ENCODE measurements at places on chromosomes 16 and 17.

DNA sequence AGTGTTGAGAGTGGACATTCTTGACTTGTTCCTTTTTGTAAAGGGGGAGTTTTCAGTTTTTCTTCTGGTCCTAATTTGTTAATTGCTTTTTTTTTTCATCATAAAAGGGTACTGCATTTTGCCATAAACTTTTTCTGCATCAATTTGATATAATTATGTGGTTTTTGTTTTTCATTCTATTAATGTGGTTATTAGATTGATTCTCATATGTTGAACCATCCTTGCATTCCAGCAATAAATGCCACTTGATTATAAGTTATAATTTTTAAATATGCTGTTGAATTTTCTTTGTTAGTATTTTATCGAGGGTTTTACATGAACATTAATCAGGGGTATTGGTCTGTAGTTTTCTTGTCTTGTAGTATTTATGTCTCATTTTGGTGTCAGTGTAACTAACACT, 87.2 kb upstream of the SMIM36 start:
- no peak for DNase-seq

DNA sequence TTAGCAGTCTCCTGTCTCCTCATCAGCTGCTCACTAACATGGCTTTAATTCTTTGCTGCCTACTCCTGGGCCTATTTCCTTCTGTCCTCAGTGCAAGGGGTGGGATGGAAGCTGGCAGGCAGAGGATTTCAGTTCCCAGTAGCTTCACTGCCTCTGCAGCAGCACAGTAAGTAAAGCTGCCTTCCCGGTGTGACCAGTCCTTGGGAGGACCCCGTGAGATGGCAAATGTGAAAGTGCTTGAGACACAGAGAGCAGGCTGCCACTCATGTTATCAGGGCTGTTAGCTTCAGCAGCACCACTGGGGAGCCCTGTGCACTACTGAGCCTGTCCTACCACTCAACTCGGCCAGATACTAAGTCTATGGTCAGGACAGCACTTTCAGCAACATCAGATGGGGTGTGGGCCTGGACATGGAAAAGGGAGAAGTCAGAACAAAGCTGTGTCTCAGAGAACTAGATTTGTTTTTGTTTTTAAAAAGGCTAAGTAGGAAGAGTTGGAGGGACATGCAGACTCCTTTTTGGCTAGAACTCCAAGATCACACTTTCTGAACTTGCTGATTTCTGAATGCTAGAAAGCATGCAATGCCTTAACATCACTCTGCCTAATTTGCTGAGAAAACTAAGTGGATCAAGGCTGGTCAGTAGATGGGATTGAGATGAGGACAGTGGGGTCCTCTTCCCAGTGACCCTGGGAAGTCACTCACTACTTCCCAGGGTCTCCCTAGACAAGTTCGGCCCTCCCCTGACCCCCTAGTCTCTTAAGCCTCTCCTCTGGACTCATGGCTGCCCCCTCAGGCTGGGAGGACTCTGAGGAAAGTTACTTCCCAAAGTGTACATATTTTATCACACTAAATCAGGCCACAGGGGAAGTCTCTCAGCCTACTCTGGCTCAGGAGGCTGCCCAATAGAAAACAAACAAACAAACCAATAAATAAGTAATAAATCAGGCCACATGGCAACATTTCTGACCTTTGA, 1.1 kb downstream of the ACSF2 start:
- no peak for DNase-seq

GRCh38 chr16:52212841-52213240, 334.1 kb downstream of the TOX3 start:
- no peak for DNase-seq

DNA sequence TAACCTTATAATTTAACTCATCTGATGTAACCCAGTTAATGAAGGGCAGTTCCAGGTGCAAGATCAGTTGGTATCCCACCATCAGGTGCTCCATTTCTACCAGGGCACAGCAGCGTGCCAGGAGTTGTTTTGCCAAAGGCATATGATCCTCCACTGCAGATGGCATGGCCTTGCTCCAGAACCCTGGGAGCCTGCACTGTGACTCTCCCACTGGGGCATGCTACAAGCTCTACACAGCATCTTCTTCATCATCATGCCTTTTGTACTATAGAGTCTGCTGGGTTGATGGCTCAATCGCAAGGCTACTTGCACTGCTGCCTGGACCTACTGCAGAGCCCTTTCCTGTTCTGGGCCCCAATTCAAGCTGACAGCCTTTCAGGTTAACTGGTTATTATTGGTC, 11.3 kb upstream of the MAPT start:
- DNase-seq, result no peak

DNA sequence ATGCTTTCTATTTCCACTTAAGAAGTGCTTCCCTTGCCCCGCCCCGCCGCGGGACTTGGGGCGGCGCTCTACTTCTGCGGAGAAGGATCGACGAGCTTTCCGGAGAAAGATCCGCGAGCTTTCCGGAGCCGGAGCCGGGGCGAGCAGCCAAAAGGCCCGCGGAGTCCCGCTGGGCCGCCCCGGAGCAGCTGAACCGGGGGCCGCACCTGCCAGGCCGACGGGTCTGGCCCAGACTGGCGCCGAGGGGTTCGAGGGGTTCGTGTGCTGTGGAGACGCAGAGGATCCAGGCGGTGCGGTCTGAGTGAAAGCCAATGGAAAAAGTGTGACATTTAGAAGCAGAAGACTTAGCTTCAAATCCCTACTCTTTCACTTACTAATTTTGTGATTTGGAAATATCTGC, 50.8 kb downstream of the TBC1D26 start:
- DNase-seq, result no peak

DNA sequence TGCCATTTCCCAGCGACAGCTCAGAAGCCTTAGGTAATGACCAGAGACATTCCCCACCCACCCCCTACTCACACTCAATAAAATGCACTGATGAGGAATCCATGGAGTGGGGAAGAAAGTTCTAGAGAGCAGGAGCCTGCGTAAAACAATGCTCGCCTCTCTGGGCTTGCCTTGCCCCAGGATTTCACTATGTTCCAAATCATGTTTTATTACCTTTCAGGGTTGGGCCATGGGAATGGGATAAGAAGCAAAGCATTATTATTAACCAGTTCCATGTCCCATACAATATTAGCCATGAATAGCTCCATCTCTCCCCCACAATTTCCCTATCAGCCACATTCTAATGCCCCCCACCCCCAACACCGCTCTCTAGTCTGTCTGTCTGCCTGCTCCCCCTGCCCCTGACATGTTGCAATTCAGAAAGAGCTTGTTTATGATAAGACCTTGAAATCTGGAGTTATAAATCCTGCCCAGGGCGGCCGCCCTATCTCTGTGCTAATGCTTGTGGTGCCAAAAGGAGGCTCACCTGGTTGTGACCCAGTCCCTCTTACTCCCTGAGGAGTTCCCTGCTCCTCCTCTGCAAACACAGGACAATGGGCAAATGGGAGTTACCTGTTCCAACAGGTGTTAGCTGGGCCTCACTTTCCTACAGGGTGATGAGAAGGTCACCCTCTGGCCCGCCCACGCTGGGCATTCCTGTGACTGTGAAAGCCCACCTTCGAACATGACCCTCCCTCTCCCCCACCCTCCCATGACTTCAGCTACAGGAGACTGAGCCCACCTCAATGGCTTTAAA, 28.0 kb upstream of the DDX52 start:
- DNase-seq, result no peak

DNA sequence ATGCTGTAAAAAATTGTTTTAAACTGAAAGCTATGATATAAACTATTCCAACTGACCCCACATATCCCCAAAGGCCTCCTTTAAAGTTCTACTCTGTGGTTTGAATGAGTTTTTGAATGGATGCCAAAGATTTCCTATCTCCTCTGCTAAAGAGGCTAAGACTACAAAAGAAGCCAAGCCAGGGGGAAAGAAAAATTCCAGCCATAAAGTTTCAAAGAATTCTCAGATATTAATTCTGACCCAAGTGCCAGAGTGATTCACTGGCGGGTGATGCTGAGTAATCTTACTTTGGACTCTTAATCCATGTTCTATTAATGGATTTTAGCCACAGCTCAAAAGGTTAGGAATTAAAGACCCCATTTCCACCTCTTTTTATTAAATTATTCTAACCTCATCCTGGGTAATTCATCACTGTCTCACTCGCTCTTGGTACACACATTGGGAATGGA, 60.7 kb downstream of the HS3ST3A1 start:
- DNase-seq, result no peak

All from H1 (cell line).